ENCODE measurements at places on chromosomes 3 and 15.

GRCh38 chr3:81910244-81910852 lies 148.9 kb upstream of the GBE1 start:
- no peak for DNase-seq

DNA sequence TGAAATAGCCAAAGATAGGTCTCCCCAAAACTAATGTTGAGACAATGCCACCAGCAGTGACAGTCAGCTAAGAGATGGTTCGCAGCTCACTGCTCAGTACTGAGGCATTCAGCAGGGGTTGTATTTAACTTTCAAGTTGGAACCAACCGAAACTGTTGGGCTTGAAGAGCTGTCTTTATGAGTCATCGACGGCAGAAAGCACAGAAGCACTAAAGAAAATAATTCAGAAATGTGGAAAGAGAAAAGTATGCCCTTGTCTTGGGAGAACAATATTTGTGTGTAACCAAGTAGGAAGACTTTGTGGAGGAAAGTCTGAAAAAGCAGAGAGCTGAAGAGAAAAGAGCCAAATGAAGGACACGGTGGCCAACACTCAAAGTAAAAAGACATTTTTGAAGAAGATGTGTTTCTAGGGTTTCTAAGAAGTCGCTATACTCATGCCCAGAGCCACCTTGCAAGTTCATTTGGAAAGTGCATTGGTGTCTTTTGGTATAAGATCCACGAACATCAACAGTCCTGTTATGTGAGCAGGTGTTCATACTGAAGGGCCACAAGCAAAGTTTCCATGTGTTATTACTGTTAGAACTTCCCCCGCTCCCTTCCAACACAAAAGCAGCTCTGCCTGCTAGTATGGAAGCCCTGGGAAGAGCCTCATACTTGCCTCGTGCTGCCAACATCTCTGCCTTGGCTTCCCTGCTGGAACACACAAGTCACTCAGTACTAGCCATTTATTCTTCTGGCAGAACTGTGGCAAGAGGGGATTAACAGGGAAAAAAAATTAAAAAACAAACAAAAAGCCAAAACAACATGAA lies 4.1 kb upstream of the RARB start:
- no peak for DNase-seq

GRCh38 chr3:194777729-194778128 lies 92.0 kb downstream of the FAM43A start:
- DNase-seq = no peak

DNA sequence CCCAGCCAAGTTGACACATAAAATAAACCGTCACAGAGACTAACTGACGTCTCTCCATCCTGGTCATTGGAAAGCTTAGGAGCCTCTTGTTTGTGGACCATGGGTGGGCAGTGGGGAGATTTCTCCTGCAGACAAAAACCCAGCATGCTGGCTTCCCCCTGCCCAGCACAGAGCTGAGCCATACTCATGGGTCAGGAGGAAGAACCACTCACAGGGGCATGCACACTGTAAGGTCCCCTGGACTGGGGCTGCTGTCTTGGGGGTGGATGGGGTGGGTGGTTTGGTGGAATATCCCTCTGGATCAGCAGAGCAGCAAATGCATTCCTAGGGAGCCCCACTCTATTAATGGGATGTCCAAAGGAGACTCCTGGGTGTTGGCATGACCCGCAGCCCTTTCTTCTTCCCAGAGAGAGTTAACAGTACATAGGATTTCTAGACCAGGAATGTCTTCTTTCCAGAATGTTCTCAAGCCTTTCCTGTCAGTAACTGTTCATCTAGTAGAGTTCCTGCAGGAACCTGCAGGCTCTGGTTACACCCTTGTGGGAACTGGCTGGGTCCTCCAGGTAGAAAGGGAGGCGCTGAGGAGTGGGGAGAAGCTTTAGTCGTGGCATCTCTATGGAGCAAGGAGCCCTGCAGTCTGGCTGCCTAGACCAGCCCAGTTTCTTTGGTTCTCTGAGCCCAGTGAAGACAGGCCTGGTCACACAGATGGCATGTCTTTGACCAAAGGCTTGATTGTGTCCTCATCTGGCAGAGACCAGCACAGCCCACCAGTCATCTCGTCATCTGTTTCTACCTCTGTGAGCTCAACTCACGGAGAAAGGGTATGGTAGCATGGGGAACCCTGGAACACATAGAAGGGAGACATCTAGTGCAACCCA lies 73.4 kb upstream of the PRR23C start:
- DNase-seq = no peak
